ENCODE measurements at places on chromosomes 2 and 18.

DNA sequence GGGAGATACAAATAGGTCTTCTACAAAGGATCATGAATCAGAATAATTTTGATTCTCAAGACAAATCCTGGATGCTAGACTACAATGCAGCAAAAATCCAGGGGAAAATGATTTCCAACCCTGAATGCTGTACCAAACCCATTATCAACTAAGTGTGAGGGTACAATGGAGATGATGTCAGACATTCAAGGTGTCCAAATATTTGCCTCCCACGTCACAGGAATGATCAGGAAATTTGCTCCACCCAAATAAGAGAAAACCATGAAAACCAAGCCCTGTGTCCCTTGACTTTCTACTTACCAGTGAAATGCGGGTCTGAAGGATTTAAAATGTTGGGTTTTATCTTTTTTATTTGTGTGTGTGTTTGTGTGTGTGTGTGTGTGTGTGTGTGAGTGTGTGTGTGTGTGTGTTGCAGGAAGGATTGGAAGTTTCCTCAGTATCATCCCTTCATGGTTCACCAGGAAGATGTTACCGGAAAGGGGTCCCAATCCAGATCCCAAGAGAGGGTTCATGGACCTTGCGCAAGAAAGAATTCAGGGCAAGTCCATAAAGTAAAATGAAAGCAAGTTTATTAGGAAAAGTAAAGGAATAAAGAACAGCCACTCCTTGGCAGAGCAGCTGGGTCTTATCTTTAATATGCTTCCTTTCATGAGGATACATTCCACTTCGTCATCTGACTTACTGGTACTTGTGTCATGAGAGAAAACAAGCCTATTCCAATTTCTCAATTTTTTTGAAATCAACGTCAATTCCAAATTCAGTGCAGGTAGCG is 61.1 kb upstream of the ID2 start:
- DNase-seq = no peak

GRCh38 chr2:100248044-100248330 is 74.3 kb downstream of the LONRF2 start:
- no peak for DNase-seq

DNA sequence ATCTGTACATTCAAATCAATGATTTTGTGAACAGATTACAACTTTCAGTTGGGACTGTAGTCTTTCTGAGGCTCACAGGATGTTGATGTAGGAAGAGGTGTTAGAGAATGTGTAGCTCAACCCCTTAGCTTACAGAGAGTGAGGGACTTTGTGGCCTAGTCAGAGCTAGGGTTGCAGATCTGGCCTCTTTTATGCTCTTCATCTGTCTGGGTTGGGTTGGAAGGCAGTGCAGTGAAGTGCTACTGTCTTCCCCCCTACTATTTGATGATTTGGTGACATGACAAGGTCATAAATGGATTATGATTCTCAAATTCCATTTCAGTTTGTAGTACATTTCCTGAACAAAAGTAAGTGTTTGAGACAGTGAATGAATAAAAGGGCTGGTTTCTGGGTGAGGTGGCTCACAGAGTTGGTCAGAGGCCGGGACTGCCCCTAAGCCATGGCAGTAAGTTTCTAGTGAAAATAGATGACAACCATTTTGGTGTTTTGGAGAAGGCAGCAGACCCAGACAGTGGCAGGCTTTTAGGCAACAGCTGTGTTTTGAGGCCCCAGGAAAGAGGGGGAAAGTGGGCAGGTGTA is 21.6 kb downstream of the MAP4K4 start:
- DNase-seq = no peak

- no peak for DNase-seq
Measured at GRCh38 chr2:191108331-191108730, 42.5 kb downstream of the STAT4 start.

GRCh38 chr18:32093523-32093922 is 1.8 kb downstream of the RNF138 start:
- no peak for DNase-seq

All from NCI-H1694 treated with DMSO at 0.1 percent for 48 hours (cell line).